ENCODE measurements at places on chromosomes 2 and 18.

- no peak for DNase-seq
Measured at GRCh38 chr2:52594026-52594425, 1173.6 kb upstream of the CHAC2 start.

- peak; percentile 57 for DNase-seq
Measured at GRCh38 chr2:176126929-176127773, 2.4 kb upstream of the HOXD8 start.

DNA sequence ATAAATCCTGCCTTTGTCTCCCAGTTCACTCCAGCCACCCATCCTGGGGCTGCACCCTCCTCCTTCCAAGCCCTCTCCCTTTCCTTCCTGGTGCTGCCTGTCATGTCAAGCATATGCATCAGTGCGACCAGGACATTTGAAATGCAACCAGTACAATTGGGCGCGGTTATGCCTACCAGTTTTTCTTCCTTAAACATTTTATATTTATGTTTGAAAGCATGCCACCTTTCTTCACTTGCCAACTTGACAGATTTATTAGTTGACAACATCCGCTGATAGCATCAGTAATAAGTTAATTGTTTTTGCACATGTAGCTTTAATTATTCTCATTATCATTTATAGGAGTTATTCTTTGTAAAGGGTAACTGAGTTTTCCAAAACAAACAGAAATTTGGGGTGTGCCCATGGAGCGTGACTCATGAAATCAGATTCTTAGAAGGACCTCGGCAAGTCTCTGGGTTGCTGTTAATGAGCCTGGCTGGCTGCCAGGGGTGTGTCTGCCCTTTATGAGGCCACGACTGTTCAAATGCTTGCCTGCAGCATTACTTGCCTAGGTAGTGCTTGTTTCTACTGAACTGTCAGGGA lies 32.8 kb upstream of the IL1B start:
- DNase-seq: no peak

GRCh38 chr2:120474486-120474885 lies 128.6 kb downstream of the INHBB start:
- no peak for DNase-seq

DNA sequence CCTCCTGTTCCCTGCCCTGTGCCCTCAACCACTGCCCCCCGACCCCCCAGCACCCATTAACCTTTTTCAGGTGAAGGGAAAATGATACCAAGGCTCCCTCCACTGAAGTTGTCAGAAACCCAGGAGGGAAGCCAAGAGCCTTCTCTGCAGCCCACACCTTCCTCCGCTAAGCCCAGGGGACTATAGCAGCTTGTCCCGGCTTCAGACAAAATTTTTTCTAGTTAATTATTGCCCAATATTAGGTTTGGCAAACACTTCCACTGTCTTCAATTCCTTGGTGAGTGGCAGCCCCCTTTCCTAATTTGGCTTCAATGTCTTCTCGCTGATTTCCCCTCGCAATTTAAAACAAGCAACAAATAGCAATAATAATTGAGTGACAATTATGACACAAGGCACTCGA lies 23.9 kb downstream of the RFX8 start:
- no peak for DNase-seq
